Naive B cell (primary cell): ENCODE measurements at places on chromosomes 6 and 20.

- DNase-seq, result no peak
These were observed 37.2 kb downstream of the CST9L start for GRCh38 chr20:23530937-23531567.

- DNase-seq, result no peak
These were observed 950.8 kb downstream of the HACE1 start for GRCh38 chr6:103908898-103909297.

DNA sequence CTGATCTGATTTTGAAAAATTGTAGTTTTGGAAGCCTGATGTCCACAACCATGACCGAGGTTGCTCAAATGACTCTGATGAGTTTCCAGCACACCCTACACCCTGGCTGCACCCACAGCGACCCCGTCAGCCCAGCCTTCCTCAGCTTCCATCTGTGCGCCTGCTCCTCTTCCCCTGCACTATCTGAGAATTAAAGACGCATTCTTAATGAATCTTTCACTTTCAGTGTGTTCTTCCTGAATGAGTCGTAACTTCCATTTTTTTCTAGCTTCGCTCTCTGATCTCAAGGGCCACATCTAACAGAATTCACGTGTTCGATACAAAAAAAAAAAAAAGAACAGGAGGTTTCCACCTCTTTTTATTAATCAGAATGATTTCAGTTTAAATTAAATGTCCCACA is 21.3 kb upstream of the RREB1 start:
- DNase-seq, result peak; percentile 47

DNA sequence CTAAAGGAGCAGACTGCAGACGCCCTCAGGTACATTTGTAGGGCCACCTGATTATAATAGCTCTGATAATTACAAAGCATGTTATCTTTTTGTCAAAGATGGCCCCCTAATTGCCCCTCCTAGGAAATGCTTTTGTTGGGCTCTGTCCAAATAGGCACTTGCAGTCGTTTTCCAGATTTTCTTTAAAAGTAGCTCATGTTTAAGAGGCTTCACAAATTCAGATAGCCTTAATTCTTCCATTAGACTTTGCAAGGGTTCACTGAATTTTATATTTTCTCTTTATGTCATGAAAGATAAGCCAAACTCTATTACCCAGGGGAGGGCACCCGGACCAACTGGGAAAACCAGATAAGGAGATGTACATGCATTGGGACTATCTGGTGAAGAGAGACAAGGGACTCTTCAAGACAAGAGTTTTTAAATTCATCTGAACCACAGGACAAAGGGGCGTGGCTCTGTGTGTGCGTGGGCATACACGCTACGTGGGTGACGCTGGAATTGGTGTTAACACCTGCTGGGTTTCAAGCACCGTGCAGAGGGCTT is 95.6 kb downstream of the TOX2 start:
- DNase-seq, result no peak
